ENCODE measurements at places on chromosomes 7 and 10.

- DNase-seq: no peak
These were observed 69.6 kb downstream of the ASB13 start for GRCh38 chr10:5596611-5597341.

- DNase-seq: no peak
These were observed 332.9 kb upstream of the SHH start for GRCh38 chr7:156145184-156145583.

GRCh38 chr7:141788296-141788695 is 1.7 kb upstream of the TAS2R5 start:
- no peak for DNase-seq

- no peak for DNase-seq
These were observed 1.5 kb downstream of the HERC4 start for GRCh38 chr10:68073631-68074030.

GRCh38 chr10:93438613-93439253 is 43.4 kb downstream of the MYOF start:
- no peak for DNase-seq

GRCh38 chr7:148987751-148988512 is 40.4 kb downstream of the PDIA4 start:
- no peak for DNase-seq

DNA sequence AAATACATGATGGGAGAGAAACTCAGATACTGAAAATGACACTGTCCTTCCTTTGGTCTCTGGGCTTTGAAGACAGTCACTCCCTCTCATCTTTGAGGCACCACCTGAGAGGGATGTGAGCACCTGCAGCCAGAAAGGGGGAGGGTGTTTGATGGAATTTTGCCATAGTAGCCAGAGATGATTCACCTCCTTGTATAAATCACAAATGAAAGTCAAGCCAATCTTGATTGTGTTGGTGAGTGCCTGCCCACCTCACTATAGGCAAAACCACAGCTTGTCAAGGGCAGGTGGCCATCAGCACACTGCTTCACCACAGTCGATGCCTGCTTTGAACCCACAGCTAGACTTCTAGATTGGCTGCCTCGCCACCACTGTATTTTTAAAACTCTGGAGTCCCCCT is 48.2 kb downstream of the PON1 start:
- no peak for DNase-seq

- DNase-seq: no peak
These were observed 167.5 kb downstream of the PRKAG2 start for GRCh38 chr7:151709141-151710038.

GRCh38 chr7:56447864-56448693 is 331.9 kb upstream of the NUPR2 start:
- DNase-seq: no peak

DNA sequence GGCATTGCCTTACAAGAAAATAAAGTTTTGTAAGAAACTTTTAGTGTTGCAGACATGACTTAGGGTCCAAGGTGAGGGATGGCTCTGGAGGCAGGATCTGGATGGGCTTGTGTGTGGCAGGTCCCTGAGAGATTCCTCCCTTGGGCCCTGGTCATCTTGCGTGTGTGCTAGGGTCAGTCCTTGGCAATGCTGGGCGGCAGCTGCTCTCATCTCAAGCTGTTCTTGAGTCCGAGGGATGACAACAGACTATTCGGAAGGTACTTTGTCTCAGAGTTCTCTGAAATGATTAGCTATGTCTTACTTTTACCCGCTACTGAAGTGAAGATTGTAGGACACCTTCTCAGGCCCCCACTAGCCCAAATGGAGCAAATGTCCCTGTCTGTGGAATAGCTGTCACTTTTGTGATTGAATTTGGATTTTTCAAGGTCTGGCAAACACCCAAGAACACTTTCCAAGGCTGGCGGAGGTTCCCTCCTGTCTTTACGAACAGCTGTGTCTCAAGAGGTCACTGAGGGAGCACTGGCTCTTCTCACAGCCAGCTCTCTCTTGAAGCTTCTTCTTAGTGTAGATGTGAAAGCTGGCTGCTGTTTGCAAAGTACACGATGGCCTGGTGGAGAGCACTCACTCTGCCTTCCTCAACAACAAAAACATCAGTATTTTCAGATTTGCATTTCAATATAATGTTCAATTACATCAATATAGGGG is 253.6 kb downstream of the STK31 start:
- no peak for DNase-seq

DNA sequence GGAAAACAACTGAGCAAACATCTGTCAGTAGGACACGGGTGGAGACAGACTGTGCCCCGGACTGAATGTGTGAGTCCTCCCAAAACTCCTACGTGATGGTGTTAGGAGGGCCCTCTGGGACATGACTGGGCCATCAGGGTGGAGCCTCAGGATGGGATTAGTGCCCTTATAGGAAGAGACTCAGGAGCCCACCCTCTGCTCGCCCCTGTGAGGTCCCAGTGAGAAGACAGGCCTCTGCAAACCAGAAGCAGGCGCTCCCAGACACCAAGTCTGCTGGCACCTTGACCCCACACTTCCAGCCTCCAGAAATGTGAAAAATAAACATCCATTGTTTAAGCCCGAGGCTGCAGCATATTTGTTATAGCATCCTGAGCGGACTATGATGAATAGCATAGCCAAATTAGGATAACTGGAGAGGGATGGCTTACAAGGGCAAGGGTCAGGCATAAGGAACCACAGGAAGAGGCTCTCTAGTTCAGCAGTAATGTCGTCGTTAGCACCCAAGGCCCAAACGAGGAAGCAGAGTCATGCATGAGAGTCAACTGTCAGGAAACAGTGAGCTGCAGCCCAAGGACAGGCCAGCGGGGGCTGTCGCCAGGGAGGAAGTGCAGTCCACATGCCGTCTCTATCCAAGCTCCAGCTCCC is 50.6 kb downstream of the PTPRN2 start:
- no peak for DNase-seq

DNA sequence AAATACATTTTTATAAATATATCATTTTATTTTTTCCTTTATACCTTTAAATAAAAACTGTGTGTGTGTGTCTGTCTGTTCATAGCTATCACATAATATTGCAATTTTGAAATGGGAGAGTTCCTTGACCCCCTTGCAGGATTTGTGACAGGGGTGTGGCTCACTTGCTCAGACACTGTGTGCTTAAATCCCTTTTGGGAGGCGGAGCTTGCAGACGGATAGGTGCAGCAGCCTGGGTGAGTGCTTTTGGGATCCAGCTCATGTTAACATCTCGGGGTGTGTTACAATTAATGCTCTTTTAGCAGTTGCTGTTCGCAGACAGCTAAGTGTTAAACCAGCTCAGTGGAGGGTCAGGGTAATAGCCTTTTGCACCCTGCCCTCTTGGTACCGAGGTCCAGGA is 459.8 kb downstream of the IPMK start:
- no peak for DNase-seq

DNA sequence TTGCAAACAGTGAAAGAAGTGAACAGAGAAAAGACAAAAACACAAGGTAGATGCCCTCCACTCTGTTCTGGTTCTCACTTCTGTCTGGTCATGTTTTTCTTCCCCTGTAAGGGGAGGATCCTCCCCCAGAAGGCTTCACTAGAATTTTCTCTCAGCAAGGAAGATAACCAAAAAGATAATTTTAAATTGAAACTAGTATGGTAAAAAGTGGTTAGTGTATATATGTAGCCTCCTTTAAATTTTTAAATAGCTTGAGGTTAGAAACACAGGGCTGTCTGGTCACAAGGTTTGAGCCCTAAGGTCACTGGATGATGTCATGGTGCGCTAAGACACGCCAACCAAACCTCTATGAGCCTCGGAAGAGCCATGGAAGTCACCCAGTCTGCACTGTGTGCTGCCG is 5.6 kb upstream of the PKD1L1 start:
- no peak for DNase-seq

DNA sequence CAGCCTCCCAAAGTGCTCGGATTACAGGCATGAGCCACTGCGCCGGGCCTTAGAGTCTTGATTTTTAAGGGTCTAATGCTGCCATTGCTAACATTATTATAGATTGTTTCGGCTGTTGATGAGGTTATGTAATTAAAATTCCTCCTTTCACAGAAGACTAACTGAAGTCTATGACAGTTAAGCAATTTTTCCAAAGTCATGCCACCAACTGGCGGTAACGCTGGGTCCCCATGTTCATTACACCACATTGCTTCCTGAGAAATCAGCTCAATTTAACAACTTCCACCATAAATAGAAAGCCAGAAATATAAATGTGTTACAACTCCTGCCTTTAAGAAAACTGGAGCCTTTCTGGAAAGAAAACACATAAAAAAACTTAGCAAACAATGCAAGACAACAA is 3.5 kb downstream of the ERLIN1 start:
- DNase-seq: no peak

GRCh38 chr10:102781921-102782557 is 38.3 kb downstream of the WBP1L start:
- no peak for DNase-seq

GRCh38 chr7:88184848-88185304 is 35.0 kb downstream of the SRI start:
- DNase-seq: peak; percentile 13

DNA sequence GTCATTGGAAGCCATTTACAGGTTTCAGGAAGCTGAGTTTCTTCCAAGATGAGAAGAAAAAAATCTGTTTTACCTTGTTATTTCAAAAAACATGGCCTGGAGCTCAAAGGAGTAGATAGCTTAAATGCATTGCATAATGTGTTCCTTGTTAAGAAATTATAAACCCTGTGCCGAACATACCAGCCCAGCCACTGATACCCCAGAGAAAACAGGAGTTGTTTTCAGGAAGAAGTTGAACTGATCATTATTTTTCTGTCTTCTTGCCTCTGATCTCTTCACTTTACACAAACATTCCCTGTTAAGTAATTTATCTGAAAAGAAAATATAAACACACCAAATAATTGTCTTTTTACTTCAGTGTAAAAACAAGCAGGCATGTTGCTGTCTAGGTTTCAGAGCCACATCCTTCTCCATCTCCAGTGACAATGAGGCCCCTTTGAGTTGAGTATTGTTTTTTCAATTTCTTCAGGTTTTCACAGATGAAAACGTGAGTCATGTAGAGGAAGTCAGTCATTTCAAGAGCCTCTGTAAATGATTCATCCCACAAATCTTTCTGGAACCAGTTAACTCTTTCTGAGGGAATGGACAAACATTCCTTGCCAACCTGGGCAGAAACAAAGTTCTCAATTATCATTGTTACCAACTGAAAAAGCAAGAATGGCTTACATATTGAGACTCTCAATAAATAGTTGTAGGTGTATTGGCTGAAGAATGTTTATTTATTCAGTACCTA is 244.2 kb downstream of the IPMK start:
- DNase-seq: no peak

- no peak for DNase-seq
These were observed 508.9 kb downstream of the RPS24 start for GRCh38 chr10:78542521-78542920.

- DNase-seq: no peak
These were observed 72.0 kb upstream of the HECW1 start for GRCh38 chr7:43040461-43040860.

DNA sequence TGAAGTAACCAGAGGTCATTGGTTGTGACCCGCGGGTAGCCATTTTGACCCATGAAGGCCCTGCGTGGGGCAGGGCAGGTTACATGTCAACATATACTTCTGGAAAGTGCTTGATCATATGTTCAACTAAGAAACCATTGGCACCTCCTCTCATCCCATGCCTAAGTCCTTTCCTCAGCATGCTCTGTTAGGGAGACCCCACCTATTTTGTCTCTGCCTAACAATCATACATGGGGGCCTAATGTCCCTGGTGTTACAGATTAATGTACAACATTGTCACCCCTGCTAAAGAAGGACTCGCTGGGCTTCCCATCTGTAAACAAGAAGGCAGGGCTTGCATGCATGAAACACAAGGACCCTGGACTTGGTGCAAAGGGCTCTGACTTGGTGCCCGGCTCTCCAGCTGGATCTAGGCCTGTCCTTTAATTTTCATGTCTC is 133.7 kb upstream of the TNS3 start:
- DNase-seq: no peak

DNA sequence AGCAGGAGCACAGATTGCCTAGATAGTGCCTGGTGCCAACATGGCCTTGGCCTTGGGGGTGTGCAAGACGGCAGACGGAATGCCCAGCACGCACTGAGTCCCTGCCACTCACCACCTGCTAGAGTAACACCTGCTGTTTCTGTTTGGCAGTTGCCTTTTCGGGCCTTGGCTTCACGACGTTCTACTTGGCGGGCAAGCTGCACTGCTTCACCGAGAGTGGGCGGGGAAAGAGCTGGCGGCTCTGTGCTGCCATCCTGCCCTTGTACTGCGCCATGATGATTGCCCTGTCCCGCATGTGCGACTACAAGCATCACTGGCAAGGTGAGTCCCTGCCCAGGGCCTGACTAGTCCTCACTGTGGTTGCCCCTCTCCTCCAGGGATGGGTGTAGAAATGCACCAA is 118.0 kb downstream of the PLPP4 start:
- no peak for DNase-seq

- DNase-seq: no peak
These were observed 180.9 kb downstream of the CDK14 start for GRCh38 chr7:90777041-90777440.

GRCh38 chr10:104325436-104326435 is 12.5 kb downstream of the ITPRIP start:
- no peak for DNase-seq

DNA sequence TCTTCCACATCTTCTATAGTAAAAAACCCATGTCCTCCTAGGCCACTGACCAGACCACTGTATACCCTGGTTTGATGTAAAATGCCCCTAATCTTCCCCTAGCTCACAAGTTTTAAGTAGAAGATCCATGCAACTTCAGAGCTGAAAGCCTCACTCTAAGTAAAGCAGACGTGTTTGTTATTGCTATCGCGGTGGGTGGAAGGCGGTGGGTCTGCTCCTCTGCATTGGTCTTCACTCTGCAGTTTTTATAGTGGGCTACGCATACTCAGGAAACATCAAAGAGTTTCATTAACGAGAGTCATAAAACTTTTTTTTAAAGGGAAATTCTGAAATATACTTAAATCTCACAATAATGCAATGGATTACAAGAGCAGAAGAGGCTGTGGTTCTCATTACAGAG is 91.7 kb downstream of the ATE1 start:
- no peak for DNase-seq

DNA sequence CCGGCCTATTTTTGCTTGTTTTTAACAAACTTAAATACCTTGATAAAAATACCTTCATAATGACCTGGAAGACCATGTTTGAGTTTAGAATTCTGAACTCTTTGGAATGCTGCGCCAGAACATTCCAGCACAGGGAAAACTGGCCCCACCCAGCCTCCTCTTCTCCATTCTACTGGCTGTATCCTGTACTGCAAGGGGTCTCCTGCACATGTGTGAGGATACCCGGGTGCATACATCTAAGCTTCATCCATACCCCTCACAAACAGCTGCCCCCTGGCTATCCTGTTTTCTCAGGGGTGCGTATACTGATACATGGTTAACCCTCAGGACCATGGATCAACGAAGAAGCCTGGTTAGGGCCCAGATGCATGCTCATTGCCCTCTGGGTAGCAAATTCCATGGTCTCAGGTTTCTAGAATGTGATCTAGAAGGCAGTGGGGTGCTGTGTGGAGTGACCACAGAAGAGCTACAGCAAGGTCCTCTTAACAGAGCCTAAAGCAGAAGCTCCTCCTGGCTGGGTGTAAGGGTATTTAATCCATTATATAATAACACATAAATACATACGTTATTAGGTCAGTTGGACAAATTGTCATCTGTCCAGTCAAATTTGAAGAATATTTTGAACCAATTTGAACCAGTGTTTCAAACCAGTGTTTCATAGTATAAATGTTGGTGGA is 26.1 kb downstream of the HACD1 start:
- DNase-seq: no peak
